ENCODE measurements at places on chromosomes 3 and 15.
A peak's percentile ranks its signal among the peaks of the same experiment; 100 is the strongest.

DNA sequence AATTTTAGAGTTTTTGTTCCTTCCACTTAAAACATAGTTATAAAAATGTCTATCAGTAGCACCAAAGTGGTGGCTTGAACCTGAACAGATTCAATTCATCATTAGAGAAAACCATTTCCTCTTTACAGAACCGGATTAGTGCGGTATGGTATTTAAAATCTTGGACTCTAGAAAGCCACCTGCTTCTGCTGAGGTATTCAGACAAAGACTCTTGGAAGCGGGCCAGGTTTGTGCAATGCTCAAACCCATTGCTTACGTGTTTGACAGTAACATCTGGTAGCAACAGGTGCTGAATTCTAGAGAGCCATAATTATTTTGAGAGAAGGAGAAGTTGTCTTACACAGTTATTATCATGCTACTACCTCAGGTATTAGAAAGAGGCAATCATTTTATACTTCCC, 290.5 kb downstream of the NAALADL2 start:
- DNase-seq: no peak

DNA sequence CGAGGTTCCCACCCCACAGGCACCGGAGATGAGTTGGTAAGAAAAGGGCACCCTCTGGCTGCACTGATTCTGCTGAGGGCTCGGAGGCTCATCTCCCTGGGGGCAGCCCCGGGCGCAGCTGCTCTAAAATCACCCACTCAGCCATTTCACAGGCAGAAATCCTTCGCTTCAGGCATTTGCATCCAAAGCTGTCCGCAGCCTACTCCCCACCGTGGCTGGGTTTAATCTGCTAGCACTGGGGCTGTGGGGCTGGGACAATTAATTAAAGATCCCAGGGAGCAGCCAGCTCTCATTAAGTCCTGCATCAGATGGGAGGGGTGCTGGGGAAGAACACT, 104.3 kb upstream of the PRR20G start:
- no peak for DNase-seq

DNA sequence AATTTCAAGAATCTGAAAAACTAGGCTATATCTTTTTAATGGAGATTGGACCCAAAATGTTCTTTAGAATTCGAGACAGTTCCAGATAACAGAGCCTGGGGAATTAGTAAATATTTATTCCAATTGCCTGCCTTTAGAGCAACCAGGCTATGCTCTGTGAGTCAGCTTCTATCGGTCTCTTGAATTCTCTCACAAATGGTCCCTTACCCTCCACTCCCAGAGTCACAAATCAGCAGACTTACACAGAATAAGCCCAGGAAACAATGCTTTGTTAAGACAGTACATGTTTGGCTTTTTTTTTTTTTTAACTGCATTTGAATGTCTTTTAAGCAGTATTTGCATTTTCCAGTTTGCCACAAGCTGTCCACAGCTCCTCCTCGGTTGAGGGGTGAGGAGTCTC, 460.7 kb upstream of the CBLB start:
- no peak for DNase-seq

DNA sequence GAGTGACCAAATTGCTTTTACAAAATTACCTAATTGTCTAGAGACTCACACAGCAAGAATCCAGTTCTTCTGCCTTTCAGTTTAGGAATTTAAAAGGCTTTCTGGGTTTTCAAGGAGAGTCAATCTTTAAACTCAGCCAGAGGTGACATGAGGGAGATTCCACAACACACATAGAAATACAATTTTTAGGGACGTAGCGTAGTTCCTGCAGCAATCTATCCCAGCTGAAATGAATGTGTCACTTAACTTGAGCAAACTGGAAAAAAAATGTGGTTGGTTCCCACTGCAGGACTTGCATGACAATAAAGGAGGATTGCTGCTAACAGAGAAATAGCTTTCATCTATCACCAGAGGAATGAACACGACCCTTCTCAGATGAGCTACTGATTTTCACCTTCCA, 269.7 kb downstream of the OTOL1 start:
- no peak for DNase-seq

DNA sequence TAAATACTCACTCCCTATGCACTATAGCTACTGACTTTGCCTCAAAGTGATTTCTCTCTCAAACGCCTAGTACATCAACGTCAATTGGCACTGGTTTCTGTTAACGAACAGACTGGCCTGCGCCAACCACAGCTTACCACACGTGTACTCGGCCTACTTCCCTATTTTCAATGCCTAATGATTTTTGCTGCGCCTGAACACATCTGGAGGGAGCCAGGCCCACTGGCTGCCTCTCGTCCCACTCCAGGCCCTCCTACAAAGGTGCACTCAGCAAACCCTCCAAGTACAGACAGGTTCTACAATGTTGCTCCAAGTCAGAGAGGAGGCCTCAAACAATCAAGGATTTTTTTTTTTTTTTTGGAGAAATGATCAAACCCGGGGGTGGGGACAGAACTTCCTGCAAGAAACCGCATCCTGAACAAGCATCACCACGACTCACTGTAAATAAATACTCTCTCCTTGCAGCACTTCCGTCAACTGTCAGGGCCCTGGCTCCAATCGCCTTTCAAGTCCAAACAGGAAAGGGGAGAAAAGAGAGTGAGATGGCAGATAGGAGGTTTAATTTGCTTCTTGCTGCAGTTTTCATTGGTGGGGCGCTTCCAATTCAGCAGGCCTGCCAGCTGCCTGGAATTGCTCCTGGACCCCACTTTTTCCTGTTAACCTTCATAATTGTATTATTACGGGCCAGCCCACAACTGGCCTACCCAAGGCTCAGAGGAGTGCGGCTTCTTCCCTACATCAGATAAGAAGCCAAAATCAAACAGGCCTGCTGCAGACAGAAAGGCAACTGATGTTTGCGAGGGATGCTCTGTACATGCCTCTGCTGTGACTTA, 139.3 kb downstream of the FOXP1 start:
- DNase-seq: peak; percentile 86

GRCh38 chr3:182058488-182058887, 346.8 kb downstream of the SOX2 start:
- DNase-seq: no peak

- no peak for DNase-seq
These were observed 195.4 kb downstream of the TP63 start for GRCh38 chr3:189826566-189826965.
